B cell (primary cell): ENCODE measurements at places on chromosomes 6 and 20. TPM values are rescaled to one million over a fixed set of nuclear protein-coding genes. Genes with fewer than 3 reads are reported as not detected.

GRCh38 chr20:38649275-38649891, 47.8 kb downstream of the ARHGAP40 start:
- peaks cover 12% of the 10 kb centered on the region for H3K4me1 ChIP-seq
- H3K4me3 ChIP-seq: no peak overlapping the region
- no peak overlapping the region for H3K27ac ChIP-seq
- DNase-seq: no peak

DNA sequence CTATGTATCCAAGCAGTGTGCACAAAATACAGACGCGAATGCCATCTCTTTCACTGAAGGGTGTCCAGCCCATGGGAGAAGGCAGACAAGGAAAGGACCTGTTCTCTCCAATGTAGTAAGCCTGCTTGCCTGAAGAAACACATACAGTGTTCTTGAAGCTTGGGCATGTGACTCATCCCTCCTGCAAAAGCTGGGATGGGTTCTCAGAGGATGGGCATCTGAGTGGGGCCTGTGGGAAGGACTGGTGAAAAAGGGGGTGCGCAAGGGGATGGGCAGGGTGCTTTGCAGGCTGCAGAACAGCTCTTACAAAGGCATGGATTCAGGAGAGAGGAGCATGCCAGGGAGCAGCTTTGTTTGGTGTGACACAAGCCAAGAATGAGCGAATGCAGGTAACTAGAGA, 128.1 kb downstream of the FYN start:
- peaks cover 2% of the 10 kb centered on the region for H3K36me3 ChIP-seq
- H3K27ac ChIP-seq: no peak overlapping the region
- no peak for DNase-seq
- H3K4me3 ChIP-seq: no peak overlapping the region
- no peaks in the 10 kb centered on the region for H3K27me3 ChIP-seq

The RIMS1 gene
- not detected in 2 replicates for polyA plus RNA-seq

- no peaks in the 10 kb centered on the region for H3K27me3 ChIP-seq
- no peak for DNase-seq
- no peak overlapping the region for H3K27ac ChIP-seq
- no peaks in the 10 kb centered on the region for H3K36me3 ChIP-seq
Observed at GRCh38 chr20:42532831-42533230, 656.9 kb downstream of the PTPRT start.

- no peak overlapping the region for H3K27ac ChIP-seq
- peaks cover 32% of the 10 kb centered on the region for H3K4me1 ChIP-seq
- H3K36me3 ChIP-seq: no peaks in the 10 kb centered on the region
Observed at GRCh38 chr20:15916623-15917022, 656.6 kb downstream of the KIF16B start.

The SLC26A8 gene
- 0.01 TPM in 1 of 2 replicates, not detected in the other for polyA plus RNA-seq

The SMIM29 gene
- 102 and 106 TPM in 2 replicates for polyA plus RNA-seq

The HLA-E gene
- 1,146 and 1,174 TPM in 2 replicates for polyA plus RNA-seq
